Substantia nigra (tissue), 51 donors: ENCODE measurements at places on chromosomes 2 and 18.

- DNase-seq = no peak
These were observed 72.0 kb upstream of the ZCCHC2 start for GRCh38 chr18:62450546-62451410.

GRCh38 chr2:134391751-134392160 is 137.9 kb downstream of the MGAT5 start:
- DNase-seq = no peak

GRCh38 chr2:30628341-30628740 is 178.9 kb downstream of the CAPN13 start:
- DNase-seq = no peak

DNA sequence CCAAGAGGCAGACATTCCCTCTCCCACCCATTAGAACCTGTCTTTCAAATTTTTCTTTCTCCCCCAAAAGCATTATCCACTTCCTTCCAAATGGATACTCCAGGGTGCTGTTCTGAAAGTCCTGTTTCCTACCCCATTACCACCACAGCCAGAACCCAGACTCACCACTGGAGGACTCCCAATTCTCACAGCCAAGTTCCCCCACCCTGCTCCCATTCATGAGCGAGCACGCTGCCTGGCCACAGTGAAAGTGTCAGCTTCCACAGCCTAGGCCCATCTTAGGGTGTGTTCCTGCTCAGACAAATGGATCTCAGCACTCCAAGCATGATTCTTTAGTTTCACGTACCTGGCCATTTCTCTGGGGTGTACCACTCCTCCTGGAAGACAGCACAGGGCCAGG is 3.8 kb upstream of the ANKRD53 start:
- no peak for DNase-seq

GRCh38 chr2:149082735-149083134 is 44.2 kb downstream of the LYPD6B start:
- DNase-seq = no peak

DNA sequence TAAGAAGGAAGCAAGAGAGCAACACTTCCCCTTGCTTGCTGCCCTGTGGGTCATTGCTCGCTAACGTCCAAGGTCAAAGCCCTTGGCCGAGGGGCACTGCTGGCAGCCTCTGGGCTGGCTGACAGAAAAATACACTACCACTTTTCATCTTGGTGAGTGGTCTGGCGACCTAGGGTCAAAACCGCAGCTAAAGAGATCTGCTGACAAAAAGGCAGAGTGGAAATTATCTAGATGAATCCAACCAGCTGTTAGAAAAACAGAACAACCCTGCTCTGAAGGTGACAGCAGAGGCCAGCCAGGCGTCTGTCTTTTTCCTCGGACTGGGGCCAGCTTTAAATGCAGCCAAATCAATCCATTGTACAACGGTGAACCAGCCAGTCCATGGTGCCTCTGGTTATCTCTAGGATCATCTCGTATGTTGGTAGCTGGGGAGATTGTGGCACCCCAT is 92.6 kb downstream of the CD8B2 start:
- DNase-seq = no peak

GRCh38 chr2:54520687-54521086 is 64.6 kb downstream of the SPTBN1 start:
- no peak for DNase-seq

DNA sequence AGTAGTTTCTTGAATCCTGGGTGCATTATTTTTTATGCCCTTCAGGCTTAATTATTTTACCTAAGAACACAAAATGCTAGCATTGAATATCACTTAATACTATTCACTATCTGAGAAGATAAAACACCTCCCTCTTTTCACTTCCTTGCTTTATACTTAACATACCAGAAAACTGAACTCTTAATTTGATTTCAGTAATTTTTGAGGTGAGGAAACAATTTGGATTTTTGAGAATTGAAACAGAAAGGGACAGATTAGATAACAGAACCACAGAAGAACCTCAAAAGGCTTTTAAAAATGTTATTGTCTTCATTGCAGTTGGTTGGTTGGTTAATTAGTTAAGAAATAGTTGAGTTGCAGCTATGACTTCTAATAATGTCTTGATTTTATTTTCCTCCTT is 69.5 kb downstream of the GPD2 start:
- no peak for DNase-seq

DNA sequence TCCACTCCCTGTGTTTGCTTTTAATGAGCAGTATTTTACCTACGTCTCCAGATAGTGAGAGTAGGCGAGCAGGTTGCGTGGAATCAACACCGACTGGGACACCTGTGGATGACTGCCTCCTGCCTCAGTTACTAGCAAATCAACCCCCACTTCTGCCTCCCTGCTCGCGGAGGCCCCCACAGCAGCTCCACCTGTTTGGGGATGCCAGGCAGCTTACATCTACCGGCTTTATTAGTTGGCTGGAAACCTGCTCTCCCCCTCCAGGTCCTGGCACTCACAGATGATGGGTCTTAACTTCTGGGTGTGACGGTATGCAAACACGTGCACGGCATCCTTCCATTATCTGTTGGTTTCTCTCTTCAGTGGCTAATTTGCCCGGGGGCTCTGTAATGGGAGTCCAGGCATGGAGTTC is 164.4 kb upstream of the SESTD1 start:
- DNase-seq = no peak

GRCh38 chr18:50374753-50375391 is at the start of gene SKA1:
Gene SKA1 (plus strand): TSS chr18:50375046. CDS start chr18:50375831, 785 bp downstream.
- DNase-seq = peak; percentile 74

DNA sequence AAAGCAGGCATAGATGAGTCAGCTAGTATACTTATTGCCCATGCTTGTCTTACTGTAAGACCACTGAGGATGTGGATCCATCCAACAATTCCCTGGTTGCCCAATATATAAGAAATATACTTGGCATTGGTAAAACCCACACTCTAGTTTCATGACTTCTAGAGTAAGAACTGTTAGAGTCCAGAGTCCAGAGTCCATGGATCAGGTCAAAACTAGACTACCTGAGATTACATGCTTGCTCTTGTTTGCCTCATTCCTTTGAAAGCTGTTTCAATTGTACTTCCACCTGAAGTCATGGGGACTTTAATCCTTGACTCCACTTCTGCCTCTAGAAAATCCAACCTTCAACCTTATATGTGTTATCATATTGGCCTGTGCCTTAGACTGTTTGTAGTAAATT is 707.6 kb upstream of the FAM98A start:
- DNase-seq = no peak

GRCh38 chr18:8029061-8029460 is 461.9 kb downstream of the PTPRM start:
- DNase-seq = no peak

DNA sequence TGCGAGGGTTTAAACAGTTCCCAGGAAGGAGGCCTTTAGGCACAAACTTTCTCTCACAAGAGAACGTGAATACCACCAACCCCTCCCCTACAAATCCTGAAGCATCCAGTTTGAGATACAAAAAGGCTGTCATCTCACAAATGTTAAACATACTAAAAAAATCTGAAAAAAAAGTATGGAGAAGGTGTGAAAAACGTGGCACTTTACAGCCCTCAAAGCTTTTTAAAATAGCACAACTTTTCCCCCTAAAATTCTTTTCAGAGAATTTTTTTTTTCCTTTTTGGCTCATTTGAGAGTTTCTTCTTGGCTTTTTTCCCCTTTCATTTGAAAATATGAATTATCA is 10.1 kb downstream of the ZEB2 start:
- no peak for DNase-seq

DNA sequence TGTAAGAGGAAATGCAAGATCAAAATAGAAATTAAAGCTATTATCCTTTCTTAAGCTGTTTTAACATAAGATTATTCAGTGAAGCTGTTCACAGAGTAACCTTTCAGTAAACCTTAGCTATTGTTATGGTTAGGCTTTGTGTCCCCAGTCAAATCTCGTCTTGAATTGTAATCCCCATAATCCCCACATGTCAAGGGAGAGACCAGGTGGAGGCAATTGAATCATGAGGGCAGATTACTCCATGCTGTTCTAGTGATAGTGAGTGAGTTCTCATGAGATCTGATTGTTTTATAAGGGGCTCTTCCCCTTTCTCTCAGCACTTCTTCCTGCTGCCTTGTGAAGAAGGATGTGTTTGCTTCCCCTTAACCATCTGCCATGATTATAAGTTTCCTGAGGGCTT is 424.4 kb downstream of the DSEL start:
- no peak for DNase-seq

DNA sequence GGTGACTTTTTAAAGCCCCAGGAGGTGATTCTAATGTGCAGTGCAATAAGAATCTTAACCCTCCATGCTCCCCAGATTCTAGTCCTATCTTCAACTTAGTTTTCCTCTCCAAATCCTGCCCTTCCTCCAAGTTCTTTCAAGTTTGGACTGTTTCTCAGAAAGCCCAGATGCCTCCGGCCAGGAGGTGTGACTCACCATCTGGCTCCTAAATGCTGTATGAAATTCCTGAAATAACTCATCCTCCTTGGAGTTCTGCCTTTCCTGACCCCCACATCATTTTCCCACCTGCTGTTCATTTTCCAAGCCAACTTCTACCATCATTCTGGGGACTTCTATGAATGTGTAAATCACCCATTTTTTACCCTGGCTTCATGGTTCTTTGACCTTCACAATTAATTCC is 118.2 kb upstream of the NOL4 start:
- no peak for DNase-seq

GRCh38 chr18:63604791-63605567 is 17.8 kb downstream of the SERPINB13 start:
- no peak for DNase-seq

- DNase-seq = no peak
These were observed 122.6 kb upstream of the TWIST2 start for GRCh38 chr2:238725298-238725697.

DNA sequence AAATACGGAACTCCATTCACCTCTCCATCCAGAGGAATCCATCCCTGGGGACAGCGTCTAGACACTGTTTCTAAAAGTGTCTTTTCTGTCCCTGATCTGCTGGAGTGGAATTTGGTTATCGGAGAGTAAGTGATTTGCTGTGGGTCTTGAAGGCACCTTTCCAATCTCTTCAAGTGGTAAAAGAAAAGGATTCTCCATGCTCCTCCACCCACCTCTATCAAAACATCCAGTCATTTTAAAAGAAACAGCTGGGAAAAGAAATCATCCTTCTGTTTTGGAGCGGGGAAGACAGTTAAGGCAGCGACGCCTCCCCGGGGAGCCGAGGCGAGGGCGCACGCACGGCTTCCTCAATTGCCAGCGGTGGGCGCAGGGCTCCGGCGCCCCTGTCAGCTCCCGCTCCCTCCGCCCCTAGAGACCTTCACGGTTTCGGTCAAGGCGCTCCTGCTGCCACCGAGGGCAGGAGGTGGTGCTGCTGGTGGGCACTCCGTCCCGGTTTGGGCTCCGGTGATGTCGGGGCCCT is 547 bp downstream of the SLC35F5 start:
- no peak for DNase-seq

DNA sequence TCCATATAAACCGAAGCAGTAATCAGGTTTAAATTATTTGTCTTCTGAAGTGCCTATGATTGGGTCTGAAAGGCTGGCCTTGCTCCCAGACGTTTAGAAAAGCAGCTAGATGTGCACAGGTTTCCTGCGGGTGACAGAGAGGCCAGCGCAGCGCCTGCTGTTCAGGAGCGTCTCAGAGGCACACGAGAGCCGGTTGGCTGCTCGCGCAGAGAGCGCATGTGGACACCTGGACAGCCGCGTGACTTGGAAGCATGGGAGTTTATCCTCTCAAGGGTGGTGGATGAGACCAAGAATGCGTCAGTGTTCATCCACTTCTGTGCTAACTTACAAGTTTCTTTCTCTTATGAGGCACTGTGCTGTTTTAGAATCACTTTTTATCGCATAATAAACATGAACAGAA is 303.7 kb downstream of the PTGR3 start:
- no peak for DNase-seq

GRCh38 chr18:59813942-59814341 is 85.9 kb upstream of the PMAIP1 start:
- DNase-seq = no peak

DNA sequence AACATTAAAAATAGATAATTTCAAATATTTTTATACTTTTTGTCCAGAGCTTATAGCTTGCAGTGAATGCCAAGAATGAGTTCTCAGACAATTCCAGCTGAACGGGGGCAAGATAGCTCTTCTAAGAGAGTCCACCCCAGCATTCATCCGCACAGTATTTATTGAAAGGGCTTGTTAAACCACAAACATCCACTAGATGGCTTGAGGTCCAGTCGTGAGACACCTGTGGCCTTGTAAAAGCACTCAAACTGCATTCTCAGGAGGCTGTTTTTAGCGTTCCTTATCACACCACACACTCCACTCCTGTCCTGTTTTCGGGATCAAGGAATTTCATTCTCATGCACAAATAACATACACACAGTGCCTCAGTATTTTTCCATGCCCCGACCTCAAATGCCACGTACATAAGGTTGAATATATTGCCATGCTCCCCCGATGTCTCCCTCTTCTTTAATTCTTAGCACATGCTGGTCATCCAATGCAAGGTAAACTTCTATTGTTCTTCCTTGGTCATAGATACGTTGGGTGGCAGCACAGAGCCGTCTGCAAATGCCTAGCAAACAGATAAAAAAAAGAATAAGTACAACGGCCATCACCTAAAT is 47.4 kb downstream of the DNAJC10 start:
- no peak for DNase-seq

GRCh38 chr18:44777457-44778192 is 96.9 kb downstream of the SETBP1 start:
- DNase-seq = no peak

- no peak for DNase-seq
These were observed 113.8 kb downstream of the NFATC1 start for GRCh38 chr18:79509536-79509930.

GRCh38 chr2:235325151-235325550 is 168.7 kb upstream of the AGAP1 start:
- DNase-seq = no peak

DNA sequence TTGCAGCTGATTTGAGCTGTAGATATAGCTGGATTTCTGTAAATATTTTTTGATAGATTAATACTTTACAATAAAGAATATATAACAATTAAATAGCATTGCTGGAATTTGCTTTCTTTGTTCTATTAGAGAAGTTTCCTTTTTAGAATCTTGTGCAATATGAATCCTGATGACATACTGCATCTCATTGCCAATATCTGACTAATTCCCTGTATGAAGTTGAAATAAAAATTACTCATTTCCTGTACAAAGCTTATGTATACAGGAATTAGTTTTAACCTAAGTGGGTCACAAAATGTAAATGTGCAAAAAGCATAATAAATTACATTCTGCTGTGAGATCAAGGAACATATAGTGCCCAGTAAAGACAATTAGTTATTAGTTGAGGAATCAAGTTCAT is 72.8 kb upstream of the TMEFF2 start:
- no peak for DNase-seq

- DNase-seq = no peak
These were observed 10.0 kb downstream of the EPG5 start for GRCh38 chr18:45957100-45957499.

DNA sequence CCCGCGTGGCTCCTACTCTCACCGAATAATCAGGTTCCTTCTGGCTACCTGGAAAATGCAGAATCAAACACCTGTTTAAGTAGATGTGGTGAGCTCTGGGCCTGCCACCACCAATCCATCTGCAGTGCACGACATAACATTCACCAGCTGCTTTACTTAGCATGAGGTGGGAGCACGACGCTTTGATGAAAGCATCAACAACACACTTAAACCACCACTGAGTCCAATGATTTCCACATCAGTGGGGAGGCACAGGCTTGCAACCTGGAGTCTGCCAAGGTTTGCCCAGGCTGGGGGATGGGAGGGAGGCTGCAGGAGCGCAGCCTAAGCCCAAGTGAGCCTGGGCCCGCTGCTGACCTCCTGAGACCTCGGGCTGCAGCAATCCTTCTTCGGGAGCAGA is 415.5 kb downstream of the MEIS1 start:
- DNase-seq = no peak
